ENCODE measurements at places on chromosomes 3 and 15. TPM values are rescaled to one million over a fixed set of nuclear protein-coding genes. Genes with fewer than 3 reads are reported as not detected.

The SLC6A11 gene
- polyA plus RNA-seq, result not detected

- DNase-seq, result no peak
These were observed 745.7 kb upstream of the CCDC54 start for GRCh38 chr3:106631373-106632108.

DNA sequence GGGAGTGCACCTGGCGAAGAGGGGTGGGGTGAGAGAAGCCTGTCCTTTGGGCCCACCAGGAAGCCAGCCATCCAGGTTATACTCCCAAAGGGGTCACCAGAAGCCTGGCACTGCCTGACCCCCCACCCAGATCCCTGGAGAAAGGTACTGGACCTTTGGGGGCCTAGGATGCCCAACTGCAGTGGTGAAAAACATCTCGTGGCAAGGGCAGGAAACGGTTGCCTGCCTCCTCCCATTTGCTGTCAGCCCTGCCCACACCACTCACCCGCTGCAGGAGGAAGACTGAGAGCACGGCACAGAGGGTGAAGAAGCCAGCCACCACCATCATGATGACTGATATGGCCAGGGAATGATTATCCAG, 2.2 kb upstream of the ULK3 start:
- DNase-seq, result peak; percentile 58

The IGF2BP2 gene
- polyA plus RNA-seq, result not detected

GRCh38 chr3:71083726-71084131, 499.8 kb downstream of the FOXP1 start:
- no peak for DNase-seq

The ADPGK gene
- polyA plus RNA-seq, result 87.1 TPM

GRCh38 chr3:129834580-129834979, 58.9 kb downstream of the TMCC1 start:
- DNase-seq, result no peak

DNA sequence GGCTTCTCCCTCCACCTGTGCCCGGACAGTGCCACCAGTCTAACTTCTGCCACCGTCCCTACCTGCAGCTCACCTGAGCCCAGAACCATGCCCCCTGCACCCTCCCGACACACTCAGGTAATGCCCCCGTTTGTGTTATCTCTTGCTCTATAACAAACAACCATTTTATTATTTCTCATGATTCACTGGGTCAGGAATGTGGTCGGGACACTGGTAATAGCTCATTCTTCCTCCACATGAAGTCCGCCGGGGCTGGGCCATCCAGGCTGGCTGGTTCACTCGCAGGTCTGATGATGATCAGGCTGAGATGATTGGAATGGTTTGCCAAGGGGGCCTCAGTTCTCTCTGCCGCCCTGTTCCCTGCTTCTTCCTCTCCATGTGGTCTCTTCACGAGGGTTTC, 20.3 kb upstream of the NR2E3 start:
- DNase-seq, result no peak

DNA sequence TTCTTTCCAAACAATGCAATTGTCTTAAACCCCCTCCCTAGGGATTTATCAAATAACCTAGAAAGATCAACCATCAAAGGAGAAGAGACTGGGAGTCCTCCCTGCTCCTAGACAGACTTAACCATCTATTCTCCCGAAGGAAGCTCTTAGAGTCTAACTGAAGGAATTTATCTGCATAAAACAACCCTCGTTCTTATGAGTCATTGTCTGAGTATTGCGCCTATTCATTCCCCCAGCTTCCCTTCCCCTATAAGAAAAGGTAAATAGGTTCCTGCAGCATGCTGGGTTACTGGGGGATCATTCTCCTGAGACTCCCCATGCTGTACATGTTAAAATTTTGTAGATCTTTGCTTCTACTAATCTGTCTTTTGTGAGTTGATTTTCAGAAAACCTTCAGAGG, 412.7 kb downstream of the OCA2 start:
- no peak for DNase-seq

DNA sequence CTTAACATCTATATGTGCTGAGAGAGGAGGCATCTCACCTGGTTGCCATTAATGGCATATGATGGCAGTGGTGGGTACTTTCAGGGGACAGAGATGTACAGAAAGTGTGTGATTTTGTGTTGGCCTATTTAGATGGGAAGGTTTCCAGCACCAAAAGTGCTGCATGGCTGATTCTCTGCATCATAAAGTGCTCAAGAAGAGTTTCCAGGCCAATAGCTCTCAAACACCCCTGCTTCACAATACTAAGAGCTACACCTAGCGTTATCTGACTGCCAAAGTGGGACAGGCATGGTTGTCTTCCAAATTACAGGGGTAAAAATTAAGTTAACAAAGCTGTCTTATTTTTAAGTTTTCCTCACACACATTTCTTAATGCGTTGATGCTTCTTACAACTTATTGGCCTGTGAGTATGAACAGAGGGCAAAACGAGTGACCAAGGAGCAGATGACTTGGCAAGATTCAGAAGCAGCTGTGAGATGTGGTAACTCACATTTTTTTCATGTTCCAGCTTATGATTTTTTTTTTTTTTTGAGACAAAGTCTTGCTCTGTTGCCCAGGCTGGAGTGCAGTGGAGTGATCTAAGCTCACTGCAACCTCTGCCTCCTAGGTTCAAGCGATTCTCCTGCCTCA, 41.4 kb upstream of the VEPH1 start:
- DNase-seq, result no peak

DNA sequence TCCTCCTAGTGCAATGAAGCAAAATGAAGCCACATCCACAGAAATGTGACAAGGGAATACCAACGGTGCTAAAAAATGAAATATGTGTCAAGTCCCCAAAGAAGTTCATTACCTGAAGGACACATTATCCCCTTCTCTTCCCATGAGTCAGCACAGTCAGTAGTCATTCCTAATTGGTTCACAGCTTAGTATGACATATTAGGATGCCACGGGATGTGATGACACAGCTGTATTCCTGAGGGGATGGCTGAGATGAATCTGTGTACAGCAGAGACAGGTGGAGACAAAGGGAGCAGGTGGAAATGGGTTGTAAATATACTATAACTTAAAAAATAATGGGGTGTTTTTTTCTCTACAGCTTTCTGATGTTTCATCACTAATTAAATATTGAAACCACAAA, 273.4 kb downstream of the ARRDC4 start:
- no peak for DNase-seq

DNA sequence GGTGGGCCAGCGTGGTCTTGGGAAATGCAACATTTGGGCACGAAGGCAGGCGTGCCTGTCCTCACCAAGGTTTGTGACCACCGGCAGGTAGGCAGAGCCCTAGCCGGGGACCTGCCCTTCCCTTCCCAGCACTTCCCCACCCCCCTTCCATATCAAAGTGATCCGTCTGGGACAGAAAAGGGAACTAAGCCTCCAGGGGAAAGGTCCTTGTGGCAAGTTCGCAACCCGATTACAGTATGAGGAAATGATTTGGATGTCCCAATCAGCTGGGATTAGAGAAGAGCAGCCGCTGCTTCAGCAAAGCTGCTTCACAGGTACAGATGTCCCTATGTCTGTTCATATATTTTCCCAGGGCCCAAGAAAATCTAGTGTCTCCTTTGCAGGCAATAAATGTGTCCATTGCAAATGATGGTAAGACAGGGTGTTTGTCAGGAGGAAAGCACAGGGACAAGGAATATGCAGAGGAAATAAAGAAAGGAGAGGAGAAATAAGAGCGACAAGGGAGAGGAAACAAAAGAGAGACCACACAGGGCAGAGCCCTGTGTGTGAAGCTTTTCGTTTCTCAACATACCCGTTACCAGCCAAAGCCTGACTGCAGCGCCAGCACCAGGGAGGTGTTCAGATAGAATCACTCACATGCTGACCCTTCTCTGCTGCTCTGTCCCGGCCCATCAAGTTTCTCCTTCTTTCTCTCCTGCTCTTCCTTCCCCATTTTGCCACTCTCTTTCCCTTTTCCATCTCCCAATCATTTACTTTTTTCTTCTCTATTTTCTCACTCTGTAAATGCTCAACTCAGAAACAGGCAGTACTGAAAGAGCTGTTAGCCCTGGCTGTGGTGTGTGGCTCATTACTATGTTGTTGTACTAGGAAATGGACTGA, 17.4 kb upstream of the SECISBP2L start:
- no peak for DNase-seq

GRCh38 chr15:80985981-80986380, 3.6 kb downstream of the MESD start:
- DNase-seq, result no peak

The SHISA5 gene
- polyA plus RNA-seq, result 417 TPM

GRCh38 chr3:15345066-15345607, 12.8 kb upstream of the SH3BP5 start:
- no peak for DNase-seq

The ZNF660 gene
- 0.83 TPM for polyA plus RNA-seq

DNA sequence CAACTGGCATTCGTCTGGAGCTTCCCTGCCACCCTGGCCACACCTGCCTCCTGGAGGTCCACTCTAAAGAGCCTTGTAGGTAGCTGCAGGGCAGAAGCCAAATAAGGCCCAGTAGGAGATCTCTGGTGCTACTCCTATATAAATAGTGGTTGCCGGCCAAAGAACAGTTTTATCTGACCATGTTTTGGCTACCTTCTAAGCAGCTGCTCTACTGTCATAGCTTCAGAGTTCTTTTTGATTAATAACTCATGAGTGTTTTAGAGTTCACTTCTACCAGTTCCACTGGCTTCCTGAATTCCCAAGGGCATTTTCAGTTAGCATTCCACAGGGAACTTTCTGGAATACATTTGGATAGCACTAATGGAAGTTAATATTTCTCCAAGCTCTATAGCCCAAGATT, 154.6 kb downstream of the B3GALNT1 start:
- no peak for DNase-seq

GRCh38 chr3:197796087-197796486, 5.0 kb downstream of the LRCH3 start:
- DNase-seq, result no peak

The OR5H2 gene
- not detected for polyA plus RNA-seq

All from CD4-positive, CD25-positive, alpha-beta regulatory T cell (primary cell).